ENCODE measurements at places on chromosomes 2 and 18.

DNA sequence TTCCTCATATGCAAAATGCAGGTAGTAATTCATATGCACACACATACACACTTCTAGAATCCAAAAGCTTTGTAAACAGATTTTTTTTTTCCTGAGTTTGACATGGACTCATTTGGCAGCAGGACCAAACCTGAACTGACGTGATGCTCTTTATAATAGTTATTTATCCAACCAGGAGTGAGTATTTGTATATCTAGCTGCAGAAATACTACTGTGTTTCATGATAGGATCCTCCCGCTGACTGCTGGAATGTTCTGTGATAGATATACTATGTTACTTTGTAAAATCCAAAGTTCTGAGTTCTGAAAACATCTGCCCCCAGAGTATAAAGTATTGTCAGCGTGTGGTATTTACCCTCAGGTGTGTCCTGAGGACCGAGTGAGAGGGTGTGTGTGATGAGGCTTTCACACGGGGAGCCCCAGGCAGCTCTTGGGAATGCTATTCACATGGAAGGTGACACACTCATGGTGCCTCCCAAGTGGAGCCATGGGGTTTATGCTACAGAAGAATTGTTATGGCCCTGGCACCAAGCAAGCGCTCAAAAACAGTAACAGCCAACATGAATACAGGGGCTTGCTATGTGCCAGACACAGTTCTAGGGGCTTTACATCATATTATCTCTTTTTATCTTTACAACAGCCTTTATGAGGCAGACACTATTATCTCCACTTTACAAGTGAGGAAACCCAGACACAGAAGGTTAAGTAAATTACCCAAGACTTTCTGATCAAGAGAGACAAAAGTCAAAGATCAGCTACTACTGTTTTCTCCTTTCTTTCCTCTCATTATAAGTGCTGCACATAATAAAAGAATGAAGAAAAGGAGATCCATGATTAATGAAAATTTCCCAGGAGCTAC is 16.7 kb upstream of the TXNDC2 start:
- no peak for DNase-seq

DNA sequence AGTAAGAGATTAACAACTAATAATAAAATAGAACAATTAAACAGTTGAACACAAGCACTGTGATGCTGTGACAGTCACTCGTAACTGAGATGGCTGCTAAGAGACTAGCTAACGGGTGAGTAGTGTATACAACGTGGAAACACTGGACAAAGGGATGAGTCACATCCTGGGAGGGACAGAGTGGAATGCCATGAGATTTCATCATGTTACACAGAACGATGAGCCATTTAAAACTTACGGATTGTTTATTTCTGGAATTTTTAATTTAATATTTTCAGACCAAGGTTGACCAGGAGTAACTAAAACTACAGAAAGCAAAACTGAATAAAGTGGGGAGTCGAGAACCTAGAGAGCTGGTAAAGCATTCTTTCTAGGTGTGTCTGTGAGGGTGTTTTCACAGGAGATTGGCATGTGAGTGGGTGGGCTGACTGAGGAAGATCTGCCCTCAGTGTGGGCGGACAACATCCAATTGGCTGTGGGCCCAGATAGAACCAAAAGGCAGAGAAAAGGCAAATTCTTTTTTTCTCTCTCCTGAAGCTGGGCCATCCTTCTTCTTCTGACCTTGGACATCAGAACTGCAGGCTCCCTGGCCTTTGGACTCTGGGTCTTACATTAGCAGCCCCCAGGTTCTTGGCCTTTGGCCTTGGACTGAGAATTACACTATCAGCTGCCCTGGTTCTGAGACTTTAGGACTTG is 14.6 kb downstream of the TMSB10 start:
- DNase-seq = no peak

DNA sequence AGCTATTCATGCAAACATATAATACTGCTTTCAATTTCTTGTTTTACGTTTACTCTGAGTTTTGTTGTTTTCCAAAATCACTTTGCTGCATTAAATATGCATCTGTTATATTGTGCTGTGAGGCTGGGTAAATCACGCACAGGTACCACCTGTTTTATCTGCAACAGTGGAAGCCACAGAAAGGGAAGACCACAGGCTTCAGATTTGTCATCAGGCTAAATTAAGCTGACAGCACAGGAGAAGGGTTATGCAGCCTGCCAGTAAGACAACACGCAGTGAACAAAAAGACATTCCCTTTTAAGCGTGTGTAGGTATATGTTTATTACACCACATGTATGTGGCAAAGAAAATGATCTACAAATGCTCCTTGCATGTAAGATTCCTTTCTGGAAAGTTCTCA is 38.2 kb downstream of the ZNF516 start:
- DNase-seq = no peak

GRCh38 chr18:53745224-53745967 is 479.1 kb downstream of the MBD2 start:
- no peak for DNase-seq

GRCh38 chr2:218320704-218321336 is 28.5 kb upstream of the TMBIM1 start:
- no peak for DNase-seq

GRCh38 chr2:96951125-96951654 is 35.2 kb downstream of the FAM178B start:
- DNase-seq = peak; percentile 74

GRCh38 chr2:112710956-112711750 is 9.7 kb upstream of the NT5DC4 start:
- no peak for DNase-seq

DNA sequence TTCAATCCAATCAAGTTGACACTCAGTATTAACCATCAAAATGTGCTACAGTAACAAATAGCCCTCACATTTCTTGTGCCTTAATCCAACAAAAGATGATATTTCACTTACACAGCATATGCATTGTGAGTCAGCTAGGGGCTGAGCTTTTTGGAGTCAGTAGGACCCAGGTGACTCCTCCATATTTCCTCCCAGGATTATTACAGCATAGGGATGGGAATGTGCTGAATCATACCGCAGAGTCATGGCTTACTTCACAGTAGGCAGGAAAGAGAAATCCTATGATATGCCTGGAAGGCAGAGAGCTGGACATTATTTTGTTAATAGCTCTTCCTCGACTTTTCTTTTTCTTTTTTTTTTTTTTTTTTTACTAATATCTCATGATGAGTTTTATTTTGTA is 153.3 kb downstream of the TMEM182 start:
- DNase-seq = no peak

- DNase-seq = no peak
These were observed 871.8 kb downstream of the SLC4A3 start for GRCh38 chr2:220499225-220499624.

GRCh38 chr2:174012347-174013314 is 47.5 kb upstream of the SP3 start:
- peak; percentile 23 for DNase-seq

GRCh38 chr18:75090336-75090735 is 118.6 kb downstream of the PTGR3 start:
- DNase-seq = no peak

- no peak for DNase-seq
These were observed 78.5 kb upstream of the L3MBTL4 start for GRCh38 chr18:6493194-6493593.

GRCh38 chr2:49619804-49620203 is 465.5 kb upstream of the FSHR start:
- no peak for DNase-seq

- DNase-seq = peak; percentile 49
These were observed 66.9 kb upstream of the ZNG1B start for GRCh38 chr2:113370478-113371091.

- no peak for DNase-seq
These were observed 5.0 kb upstream of the GYPC start for GRCh38 chr2:126650994-126651393.

- DNase-seq = no peak
These were observed 210.7 kb downstream of the KLHL29 start for GRCh38 chr2:23595601-23596251.

DNA sequence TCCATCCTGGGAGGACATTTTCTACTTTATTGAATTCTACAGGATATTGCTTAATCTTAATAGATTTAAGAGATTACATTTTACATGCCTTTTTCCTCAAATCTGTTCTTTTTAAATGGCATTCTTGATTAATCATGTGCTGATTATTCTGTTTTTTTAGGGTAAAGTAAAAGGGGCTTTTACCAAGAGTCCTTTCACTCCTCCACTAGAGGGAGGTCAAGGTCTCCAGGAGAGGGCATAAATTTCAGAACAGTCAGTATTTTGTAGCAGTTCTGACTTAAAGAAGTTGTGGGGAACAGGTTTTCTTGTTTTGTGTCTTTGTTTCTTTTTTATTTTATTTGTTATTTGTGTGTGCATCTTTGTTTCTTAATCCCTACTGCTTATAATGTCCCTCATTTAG is 25.4 kb downstream of the WDR75 start:
- no peak for DNase-seq

- no peak for DNase-seq
These were observed 204.0 kb upstream of the ID2 start for GRCh38 chr2:8477552-8478470.

DNA sequence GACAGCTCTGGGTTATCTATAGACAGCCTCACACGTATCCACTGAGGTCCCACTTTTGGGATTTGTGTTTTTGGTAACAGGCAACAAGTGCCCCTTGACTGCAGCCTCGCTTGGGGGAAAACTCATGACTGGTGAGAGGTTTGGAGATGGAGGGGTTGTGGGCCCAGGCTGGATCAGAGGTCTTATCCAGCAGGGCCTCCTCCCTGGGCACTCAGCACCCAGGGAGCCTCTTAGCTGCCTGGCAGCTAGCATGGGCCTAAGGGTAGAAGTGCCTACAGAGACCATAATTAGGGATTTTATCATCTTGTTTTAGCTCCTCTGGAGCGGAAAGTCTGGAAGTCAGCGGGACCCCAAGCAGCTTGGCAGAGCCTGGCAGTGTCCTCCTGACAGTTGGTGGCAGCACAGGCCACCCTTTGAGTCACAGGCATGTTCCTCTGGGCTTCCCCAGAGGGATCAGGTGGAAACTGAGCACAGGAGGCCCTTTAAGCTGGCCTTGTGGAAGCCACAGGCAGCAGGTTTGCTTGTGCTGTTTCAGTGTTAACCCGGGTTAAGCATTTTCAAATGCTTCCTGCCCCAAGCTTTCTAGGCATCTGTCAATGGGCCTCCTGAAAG is 143.1 kb downstream of the KCTD1 start:
- DNase-seq = no peak

DNA sequence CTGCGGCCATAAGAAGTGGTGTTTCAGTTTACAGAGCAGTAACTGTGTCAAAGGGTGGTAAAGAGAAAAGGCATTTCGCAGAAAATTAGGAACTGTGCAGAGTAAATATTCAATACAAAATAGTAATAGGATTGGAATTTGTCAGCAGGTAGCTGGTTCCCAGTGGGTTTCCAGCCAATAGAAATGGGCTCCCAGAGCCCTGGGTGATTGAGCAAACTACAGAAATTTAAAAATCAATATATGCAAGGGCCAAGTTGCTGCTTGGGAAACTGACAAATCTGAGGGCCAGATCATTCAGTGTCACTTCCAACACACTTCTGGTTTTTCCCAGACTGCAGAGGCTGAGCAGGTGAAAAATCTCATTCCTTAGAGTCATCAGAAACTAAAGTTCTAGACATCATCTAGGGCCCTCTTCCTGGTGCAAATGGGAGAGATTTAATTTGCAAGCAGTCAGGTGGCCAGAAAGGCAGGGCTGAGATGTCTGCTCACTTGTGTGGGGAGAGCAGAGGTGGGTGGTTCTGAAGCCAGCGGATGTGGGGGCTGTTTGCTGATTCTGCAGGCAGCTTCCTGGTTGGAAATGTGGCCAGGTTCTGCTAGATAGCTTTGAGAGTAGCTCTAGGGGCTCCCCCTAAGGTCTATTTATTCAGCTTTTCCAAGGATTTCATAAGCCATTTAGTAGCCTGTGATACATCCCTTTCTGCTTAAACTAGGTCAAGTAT is 182.4 kb downstream of the NCK2 start:
- peak; percentile 25 for DNase-seq

DNA sequence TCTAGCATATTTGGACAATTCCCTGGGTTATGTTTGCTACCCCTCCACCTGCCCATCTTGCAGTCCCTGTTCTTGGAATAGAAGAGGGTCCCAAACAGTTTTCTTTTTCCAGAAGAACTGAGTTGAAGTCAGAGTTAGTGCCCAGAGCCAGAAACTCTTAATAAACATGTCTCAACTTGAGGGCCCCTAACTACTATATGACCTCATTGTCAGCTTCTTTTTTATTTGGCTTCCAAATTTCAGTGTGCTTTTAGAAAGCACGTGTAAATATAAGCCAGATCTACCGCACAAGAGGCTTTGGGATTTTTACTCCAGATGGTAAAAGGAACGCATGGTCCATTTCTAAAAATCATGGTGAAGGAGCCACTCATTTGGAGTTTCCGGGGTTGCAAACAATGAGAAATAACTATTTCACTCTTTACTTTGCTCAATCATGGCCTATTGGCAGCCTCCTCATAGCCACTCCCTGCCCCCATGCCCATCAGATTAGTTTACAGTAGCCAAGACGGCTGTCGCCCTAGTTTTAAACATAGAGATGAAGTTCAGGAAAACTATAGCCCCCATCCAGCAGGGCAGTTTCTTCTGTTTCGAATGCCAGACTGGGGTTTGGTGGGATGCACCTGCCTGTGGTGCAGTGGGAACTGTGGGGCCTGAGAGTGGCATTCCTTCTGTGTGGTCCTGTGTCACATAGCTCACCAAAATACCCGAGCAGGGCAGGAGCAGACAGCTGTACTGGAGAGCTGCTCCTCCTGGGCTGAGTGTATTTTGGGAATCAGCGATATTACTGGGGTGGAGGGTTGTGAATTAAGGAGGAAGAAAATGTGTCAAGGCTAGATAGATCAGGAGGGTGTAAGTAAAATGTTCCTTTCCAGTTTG is 1.7 kb downstream of the MAPRE3 start:
- no peak for DNase-seq

DNA sequence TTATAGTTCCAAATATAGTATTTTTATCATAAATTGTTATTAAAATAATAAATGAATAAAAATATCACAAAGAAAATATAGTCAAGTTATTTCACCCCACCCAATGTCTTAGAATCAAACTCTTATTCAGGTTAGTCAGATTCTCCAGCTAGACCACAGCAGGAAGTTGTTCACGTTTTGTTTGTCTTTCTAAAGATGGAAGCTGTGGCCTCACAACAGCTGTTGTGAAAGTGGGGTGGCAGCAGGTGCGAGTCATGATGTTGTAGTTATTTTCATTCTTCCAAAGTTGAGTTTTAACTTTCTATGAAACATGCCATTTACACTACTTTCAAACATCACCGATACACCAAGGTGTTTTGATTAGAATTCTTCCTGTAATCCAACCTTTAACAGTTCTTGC is 272.9 kb downstream of the SLC8A1 start:
- DNase-seq = no peak

- DNase-seq = no peak
These were observed 25.0 kb upstream of the FAHD2A start for GRCh38 chr2:95377216-95378123.

GRCh38 chr2:164205347-164205746 is 415.9 kb downstream of the GRB14 start:
- no peak for DNase-seq

Data from activated T-cell treated with anti-CD3 and anti-CD28 coated beads for 48 hours (primary cell).